ENCODE measurements at places on chromosomes 11 and 22. TPM values are rescaled to one million over a fixed set of nuclear protein-coding genes. Genes with fewer than 3 reads are reported as not detected.

DNA sequence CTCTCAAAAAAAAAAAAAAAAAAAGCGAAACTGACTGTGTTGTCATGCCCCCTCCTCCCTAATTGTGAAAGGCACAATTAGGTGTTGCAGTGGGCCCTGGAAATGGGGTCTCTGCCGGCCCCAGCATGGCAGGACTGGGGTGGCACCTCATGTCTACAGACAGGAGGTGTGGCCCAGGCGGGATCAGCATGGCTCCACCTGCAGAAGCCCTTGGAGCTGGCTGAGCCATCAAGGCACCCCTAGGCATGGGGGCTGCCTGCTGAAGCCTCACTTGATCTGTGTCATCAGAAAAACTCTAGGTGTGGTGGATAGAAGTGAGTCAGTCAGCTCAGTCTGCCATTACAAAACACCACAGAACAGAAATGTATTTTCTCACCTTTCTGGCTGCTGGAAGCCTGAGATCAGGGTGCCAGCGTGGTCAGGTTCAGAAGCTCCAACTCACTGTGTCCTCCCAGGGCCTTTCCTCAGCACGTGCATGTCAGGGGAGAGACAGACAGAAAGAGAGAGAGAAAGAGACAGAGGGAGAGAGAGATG, 10.1 kb upstream of the B4GALNT4 start:
- no peak for DNase-seq

DNA sequence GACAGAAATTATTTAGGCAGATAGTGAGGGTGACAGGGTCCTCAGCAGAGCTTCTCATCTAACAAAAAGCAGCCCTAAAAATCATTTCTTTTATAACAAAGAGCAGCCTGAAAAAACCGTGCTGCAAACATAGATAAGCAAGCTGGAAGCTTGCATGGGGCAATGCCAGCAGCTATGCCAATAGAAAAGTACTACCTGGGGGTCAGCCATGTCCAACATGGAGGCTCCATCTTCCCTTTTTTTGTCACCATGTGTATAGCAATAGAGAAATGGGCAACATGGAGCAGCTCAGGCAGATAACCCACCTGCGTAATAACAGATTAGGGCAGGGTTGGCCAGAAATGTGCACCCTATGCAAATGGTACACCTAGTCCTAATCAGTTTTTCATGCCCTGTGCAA, 57.4 kb upstream of the IGLL5 start:
- no peak for DNase-seq

Gene GLB1L2
- total RNA-seq: 0.39 TPM

Gene MRPL16
- 29.3 TPM for total RNA-seq

Gene RAG2
- total RNA-seq: not detected
